Mesenteric fat pad (tissue), 1 donor: ENCODE measurements at places on chromosomes 7 and 10. TPM values are rescaled to one million over a fixed set of nuclear protein-coding genes. Genes with fewer than 3 reads are reported as not detected.

MEST gene
- 963 TPM for total RNA-seq

HOXA1 gene
- total RNA-seq = 1.3 TPM

SPACDR gene
- total RNA-seq = 0.96 TPM

LDB3 gene
- 1.3 TPM for total RNA-seq

GRID1 gene
- total RNA-seq = 2.1 TPM

MMD2 gene
- not detected for total RNA-seq

OR6B1 gene
- not detected for total RNA-seq

ACSM6 gene
- not detected for total RNA-seq
